ENCODE measurements at places on chromosomes 7 and 10.

GRCh38 chr10:79425074-79425532, 20.3 kb downstream of the ZCCHC24 start:
- no peak for DNase-seq

- no peak for DNase-seq
Measured at GRCh38 chr10:14603534-14604102, 171.1 kb downstream of the FAM107B start.

- DNase-seq = no peak
Measured at GRCh38 chr10:48940958-48941357, 1.3 kb upstream of the LRRC18 start.

DNA sequence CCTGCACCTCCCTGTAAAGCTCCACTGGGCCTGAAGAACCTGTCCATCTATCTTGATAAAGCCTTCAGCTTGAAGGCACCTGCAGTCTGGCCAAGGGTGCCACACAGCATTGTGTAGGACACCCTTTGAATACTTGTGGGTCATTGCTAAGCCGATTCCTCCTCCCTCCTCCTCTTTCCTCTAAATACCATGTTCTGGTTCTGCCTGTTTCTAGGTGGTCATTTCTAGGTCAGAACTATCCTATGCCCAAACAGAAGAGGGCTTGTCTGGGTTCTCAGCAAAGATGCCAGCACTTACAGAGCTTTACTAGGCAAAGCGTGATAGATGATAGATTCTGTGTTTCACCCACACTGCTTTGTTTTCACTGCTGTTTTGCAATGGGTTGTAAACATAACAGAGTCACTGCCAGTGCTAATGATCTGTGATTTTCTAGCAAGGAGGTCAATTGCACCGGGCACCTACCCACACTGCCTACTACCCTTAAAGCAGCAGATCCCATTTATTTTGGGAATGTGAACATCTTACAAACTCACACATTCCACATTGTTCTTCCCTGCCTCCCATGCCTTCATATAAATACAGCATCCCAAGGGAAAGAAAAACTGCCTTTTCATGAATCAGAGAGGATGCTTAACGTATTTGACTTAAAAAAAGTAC, 279.1 kb upstream of the PITRM1 start:
- DNase-seq = no peak

GRCh38 chr7:41942468-41943093, 239.7 kb upstream of the INHBA start:
- peak; percentile 75 for DNase-seq

GRCh38 chr10:11605807-11606408, 5.5 kb downstream of the USP6NL start:
- DNase-seq = no peak

GRCh38 chr10:38032886-38033285, 22.4 kb downstream of the ZNF33A start:
- DNase-seq = no peak

DNA sequence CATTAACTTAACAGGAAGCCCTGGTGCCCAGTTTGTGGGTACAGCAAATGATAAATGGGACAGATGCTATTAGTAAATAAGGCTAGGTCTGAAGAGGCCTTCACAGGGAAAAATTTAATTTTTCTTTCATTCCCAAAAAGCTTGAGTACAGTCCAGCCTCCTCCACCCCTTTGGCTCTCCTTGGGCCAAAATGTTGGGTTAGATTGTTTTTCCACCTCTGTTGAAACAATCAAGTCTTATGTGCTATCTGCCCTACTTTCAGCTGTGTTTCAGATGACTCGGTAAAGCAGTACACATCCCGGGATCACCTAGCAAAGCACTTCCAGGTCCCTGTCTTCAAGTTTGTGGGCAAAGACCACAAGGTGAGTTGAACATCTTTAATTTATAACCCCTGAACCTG, 24.3 kb downstream of the PLA2G12B start:
- DNase-seq = no peak

DNA sequence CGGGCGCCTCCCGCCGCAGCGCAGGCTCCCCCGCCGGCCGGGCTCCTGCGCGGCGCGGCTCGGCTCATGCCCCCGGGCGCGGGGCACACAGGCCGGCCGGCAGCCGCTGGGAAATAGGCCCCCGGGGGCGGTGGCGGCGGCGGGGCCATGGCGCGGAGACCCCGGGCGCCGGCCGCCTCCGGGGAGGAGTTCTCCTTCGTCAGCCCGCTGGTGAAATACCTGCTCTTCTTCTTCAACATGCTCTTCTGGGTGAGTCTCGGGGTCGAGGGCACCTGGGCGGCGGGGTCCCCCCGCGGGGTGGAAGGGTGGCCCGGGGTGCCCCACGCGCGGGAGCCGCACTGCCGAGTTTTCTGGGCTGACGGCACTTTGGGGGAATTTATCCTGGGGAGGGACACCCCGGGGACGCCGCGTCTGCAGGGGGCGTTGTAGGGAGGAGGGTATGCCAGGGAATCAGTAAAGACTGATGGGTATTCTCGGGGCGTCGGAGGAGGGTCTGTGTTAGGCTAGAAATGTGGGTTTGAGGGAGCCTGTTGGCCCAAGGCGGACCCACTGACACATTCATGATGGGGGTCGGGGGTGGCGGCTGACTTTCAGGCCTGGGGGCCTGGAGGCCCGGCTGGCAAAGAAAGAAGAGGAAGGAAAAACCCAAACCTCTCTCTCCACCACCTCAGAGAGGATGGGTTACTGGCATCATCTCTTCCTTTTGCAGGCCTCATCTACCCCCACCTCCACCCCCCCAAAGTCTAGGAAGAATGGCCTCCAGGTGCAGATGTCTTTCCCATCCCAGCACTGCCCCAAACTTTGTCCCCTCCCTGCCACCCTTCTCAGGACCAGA, 544 bp downstream of the TSPAN33 start:
- DNase-seq = no peak

DNA sequence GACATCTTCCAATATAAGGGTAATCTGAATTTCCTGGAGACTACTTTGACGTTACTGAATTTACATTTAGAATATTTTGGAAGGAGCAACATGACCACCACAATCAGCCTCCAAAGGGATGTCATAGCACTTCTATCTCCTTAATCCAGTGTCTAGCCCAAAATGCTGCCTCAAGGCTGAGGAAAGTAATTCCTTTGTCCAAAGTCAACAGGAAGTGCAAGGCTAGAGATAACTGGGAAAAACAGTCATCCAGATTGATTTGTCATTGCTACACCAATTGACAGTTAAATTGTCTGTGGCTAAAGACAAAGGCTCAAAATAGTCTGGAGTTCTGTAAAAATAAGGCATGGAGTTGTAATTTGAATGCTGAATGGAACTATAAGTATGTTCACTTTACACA, 3.9 kb upstream of the TFPI2 start:
- no peak for DNase-seq

DNA sequence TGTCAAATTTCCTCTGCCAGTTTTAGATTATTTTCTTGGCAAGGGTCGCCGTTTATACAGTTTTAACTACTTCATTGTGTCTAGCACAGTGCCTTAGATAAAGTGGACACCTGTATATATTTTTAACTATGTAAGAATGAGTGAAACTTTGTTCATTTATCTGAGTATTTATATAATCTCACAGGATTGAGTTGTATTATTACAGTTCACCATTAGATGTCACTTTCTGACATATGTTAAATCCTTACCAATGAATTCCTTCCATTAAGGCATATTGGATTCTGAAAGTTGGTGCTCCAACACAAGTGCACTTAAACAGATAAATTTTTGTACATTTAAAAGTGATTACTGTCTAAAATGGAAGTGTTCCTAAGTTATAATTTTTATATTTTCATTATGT, 43.0 kb downstream of the ZMYND11 start:
- DNase-seq = peak; percentile 36

- DNase-seq = no peak
Measured at GRCh38 chr10:114704679-114705078, 46.6 kb upstream of the ABLIM1 start.

DNA sequence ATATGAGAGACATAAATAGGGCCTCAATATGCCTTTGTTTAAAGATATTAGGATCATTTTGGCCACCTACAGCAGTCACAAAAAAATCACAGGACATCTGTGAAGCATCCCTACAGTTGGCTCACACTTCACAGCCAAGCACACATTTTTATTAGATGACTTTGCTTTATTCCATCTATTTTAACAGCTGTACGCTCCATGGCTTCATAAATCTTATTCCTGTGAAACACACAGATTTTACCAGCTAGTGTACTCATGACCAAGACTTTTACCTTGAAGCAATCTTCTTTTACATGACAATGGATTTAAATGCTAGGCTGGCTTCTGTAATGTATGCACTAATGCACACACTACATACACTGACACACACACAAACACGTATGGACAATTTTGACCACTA, 254.8 kb upstream of the PITRM1 start:
- DNase-seq = no peak

- no peak for DNase-seq
Measured at GRCh38 chr7:134891262-134891695, 95.0 kb upstream of the AGBL3 start.

- peak; percentile 94 for DNase-seq
Measured at GRCh38 chr7:102273749-102274712, 12.6 kb upstream of the SH2B2 start.

GRCh38 chr7:2085804-2086203, 146.9 kb downstream of the MAD1L1 start:
- DNase-seq = no peak

- DNase-seq = no peak
Measured at GRCh38 chr7:87003872-87004798, 55.3 kb downstream of the ELAPOR2 start.

GRCh38 chr7:35792472-35792871, 8.4 kb upstream of the SEPTIN7 start:
- DNase-seq = no peak

DNA sequence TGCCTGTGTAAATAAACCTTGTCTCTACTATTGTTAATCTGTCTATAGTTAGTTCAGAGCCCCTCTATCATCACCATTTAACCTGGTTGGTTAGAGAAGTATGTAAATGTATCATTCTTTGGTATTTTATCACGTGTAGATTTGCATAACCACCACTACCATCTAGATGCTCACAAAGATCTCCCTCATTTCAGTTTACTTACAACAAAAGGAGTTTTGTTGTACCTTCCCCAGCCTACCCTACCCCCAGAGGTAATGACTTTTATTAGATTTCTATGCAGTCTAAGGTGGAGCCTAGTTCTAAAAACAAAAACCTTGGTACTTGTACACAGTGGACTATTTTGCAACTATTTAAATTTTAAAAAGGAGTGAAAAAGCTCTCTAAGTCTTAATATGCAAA, 17.5 kb downstream of the ACADSB start:
- no peak for DNase-seq

- DNase-seq = no peak
Measured at GRCh38 chr10:106474876-106475275, 689.6 kb downstream of the SORCS1 start.

GRCh38 chr10:33732161-33732680, 397.8 kb upstream of the NRP1 start:
- no peak for DNase-seq

DNA sequence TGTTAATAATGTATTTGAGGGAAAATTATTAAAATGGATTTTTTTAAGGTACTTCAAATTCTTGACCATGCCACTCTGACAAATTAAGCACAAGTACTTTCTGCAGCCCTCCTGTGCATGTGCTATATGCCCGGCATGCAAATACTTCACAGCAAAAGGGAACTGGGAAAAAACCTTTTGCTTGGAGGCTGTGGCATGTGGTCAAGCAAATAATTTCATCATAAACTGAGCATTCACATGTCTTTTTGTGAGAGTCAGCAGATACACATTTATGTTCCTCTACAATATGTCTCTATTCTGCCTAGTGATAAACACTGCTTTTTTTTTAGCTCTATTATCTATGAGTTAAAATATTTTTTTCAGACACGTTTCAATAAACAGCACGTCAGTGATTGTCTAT, 53.7 kb upstream of the SEMA3A start:
- no peak for DNase-seq

DNA sequence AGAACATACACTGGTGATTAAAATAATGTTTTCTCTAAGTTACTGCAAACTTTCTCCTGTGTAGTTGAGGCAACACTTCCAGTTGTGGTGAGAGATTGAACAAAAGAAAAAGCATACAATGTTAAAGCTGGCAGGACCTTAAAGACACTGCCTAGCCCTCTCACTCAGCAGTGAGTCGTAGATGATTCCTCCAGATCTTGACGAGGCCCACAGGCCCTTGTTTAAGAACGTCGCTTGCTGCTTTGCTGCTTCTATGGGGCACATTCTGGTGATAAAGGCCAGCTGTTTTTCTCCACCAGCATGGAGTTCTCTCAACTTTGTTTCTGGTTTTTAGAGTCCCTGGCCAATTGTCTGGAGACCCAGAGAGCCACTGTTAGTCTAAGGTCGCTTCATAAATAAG, 2.8 kb upstream of the DENND11 start:
- no peak for DNase-seq

All from LoVo (cell line).